Endothelial cell (in vitro differentiated cells): ENCODE measurements at places on chromosomes 7 and 10.

GRCh38 chr7:91288208-91288824, 24.1 kb downstream of the FZD1 start:
- DNase-seq, result peak; percentile 70

- no peak for DNase-seq
These were observed 164.5 kb upstream of the PRSS1 start for GRCh38 chr7:142584765-142585164.

DNA sequence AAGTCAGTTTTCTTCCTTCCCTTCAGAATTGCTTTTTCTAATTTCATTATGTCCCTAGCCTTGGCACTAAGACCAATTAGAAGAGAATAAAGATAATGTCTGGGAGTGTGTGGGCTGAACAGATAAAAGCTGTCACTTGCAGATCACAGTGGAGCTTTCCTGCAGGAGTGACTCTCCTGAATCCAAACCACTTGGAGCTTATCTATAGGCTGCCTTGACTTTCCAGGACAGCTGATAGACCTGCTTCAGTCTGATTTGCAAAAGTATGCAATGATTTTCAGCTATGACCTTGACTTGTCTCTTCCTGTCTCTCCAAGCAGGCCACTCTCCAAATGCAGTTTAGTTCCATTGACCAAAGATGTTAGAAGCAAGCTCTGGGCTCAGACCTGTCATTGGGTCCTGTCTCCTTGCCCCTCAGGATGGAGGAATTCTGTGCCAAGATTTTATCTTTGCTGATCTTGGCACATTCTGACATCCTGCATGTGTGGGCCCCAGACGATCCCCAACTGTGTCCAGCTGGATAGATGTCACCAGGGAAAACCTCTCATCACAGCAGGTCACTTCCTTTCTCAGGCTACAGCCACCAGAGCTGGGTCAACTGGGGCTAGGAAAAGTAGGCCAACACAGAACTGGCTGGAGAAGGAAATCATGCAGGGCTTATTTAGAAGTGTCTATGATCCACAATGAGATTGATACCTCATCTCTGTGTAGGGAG, 120.9 kb upstream of the ZNF438 start:
- DNase-seq, result no peak

DNA sequence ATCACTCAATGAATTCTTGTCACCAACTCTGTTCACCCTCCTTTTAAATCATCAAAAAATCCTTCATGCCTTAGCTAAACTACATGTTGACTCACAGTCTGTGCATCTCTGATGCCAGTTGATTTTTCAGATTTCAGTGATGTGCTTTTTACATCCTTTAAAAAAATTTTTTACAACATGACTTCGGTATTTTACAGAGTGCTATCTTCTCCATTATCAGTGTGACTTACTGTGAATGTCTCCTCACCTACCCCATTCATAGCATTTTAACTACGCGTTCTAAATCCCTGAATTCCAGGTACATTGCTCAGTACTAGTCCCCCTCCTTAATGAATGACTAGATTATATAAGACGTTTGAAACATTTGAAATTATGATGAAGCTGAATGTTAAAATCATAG, 98.7 kb downstream of the DNAH11 start:
- DNase-seq, result no peak

GRCh38 chr7:44987457-44987856, 8.6 kb upstream of the MYO1G start:
- no peak for DNase-seq

DNA sequence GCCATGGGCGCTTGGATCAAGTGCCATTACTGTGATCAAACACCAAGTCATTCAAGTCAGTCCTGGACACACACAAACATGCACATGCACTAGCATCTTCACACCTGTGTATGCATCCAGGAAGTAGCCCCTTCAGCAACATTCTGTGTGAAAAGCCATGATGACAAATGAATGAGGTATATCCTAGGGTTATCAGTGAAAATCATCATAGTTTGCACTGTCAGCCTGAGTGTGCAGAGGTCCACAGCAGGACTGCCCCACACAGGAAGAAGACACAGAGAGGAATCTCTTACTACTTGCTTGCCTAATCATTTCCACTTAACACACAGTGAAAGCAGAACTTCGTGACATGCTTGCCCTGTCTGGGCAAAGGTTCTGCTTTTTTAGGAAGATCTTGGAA, 184.0 kb upstream of the ADO start:
- no peak for DNase-seq

- no peak for DNase-seq
These were observed 61.6 kb downstream of the MTURN start for GRCh38 chr7:30196408-30196807.

DNA sequence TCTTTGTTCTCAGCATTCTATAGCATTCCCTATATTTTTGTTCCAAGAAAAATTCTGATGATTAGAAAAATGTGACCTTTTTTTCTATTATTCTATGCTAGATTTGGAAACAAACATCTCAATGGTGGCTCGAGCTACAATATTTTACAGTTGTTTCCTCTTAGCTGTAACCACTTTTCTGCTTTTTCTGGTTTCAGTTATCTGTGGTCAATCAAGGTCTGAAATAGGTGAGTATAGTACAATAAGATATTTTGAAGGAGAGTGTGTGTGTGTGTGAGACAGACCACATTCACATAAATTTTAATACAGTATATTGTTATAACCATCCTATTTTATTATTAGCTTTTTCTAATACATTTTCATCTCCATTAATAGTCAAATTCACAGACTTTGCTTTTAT, 564.5 kb upstream of the GHITM start:
- no peak for DNase-seq

GRCh38 chr7:7017707-7018280, 164.6 kb upstream of the C1GALT1 start:
- no peak for DNase-seq

- DNase-seq, result no peak
These were observed 35.2 kb upstream of the CAV2 start for GRCh38 chr7:116464375-116464774.

- DNase-seq, result no peak
These were observed 169.3 kb downstream of the LCOR start for GRCh38 chr10:97001183-97001991.

- DNase-seq, result no peak
These were observed 6.8 kb upstream of the MSRB2 start for GRCh38 chr10:23088609-23089008.

GRCh38 chr10:131803860-131804425, 96.9 kb upstream of the PPP2R2D start:
- no peak for DNase-seq

DNA sequence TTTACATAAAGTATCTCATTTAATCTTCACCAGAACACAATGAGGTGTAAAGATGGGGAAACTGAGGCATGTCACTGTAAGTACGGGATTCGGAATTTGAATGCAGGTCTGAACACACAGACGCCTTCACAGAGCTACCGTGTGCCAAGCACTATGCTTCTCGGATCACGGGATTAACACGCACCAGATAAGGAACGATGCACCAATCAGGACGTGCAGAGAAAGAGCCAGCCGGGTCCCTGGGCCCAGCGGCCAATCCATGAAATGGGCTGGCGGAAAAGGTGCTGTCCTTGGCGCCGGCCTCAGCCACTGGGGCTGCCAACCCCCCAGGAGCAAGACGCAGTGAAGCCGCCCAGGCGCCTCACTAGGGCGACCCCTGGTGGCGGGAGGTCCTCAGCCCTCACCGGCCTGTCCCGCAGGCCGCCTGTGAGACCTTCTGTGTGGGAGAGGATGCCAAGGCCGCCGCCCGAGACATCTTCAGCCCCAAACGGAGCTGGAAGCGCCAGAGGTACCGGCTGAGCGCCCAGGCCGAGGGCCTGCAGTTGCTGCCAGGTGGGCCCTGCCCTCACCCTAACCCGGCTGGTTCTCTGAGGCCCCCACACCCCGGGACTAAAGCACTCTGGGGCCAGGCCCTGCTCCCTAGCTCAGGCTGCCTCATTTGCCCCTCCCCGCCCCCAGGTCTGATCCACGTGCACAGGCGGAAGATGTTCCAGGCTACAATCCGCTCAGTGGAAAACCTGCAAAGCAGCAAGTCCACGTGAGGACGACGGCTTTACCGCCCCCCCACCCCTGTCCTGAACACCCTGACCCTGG, 15.6 kb downstream of the ATG9B start:
- peak; percentile 70 for DNase-seq

GRCh38 chr10:55237462-55237861, 436.4 kb upstream of the PCDH15 start:
- DNase-seq, result no peak

DNA sequence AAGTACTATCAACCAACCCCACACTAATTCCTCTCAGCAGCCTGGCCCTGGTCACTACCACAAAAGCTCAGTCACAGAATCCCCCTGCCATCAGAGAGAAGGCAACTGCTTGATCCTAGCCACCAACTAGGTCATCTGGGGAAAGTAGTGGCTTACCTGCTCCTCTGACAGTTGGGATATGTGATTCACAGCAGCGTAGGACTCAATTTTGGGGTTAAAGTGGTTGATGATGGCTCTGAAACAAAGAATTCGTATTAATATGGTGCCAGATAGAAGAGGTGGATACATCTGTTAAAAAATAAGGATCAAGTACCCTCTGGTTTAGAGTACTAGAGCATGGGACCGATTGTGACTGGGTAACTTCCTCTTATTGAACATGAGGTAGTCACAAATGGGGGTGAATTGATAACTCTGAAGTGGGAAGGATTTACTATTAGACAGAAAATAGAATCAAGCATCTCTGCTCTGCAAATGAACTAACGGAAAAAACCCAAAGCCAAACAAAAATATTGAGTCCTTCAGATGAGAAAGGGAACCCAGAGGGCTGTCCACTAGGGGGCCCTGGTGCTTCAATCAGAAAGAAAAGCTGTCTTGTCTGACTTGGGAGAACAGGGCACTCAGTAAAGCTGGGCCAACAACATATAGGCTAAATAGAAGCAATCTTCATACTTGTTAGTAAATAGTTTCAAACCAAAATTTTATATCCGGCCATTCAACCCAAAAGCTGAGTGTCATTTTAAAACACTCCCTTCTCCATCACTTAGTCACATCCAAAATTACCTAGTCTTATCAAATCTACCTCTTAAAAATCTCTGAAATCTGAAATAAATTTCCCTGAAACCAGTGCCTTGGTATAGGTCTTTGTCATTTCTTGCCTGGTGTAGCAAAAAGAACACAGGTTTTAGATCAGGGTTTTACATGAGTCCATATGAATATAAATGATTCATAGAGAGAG, 45.9 kb upstream of the KCNIP2 start:
- peak; percentile 83 for DNase-seq

DNA sequence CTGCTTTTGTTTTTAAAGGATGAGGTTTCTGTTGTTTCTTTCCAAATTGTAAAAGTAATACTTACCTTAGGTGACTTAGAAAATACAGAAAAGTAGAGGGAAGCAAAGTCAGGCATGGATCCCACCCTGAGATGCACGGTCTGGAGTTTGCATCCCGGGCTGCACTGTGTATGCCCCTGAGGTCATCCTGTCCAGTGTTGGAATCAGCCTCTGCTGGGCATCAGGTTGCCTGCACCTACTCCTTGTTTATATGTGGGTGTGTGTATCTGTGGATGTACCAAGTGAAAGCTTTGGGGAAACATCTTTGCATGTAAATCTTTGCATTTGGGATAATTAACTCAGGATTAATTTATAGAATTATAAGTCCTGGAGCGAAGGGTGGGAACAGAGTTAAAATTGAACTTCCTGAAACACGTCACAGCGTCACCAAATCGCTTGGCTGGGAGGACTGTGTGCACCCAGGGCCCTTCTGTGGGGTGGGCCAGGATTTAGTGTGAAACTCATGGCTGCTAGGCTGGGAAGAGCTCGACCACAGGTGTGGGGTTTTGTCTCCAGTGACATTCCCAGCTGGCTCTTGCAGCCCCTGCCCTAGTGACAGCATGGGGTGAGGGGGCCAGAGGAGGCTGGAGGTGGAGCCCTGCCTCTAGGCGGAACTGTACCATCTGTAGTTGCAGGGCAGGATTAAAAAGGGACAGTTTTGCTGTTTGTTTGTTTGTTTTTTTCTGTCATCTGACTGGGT, 27.9 kb downstream of the GTF2IRD1 start:
- no peak for DNase-seq

GRCh38 chr10:116849248-116850057, at the start of gene ENO4:
Gene ENO4, plus strand, starts transcription at chr10:116849499. Its CDS starts 68 bp downstream, at chr10:116849567.
- peak; percentile 89 for DNase-seq

GRCh38 chr10:58475322-58476277, 37.1 kb upstream of the BICC1 start:
- no peak for DNase-seq

DNA sequence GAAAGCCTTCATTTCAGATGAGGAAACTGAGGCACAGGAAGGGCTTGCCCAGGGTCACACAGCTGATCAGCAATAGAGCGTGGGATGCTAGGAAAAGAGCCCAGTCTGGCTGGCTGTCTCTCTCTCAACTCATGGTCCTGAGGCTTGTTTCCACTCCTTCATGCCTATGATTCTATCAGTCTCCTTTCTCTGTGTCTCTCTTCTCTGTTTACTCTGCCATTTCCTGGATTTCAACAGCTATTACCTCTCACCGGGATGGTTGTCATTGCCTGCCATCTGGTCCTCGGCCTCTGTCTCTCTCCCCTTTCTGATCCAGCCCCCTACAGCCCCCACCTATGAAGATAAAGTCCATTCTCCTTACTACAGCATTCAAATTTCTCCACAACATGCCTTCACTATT, 93.3 kb upstream of the AGBL3 start:
- DNase-seq, result no peak

GRCh38 chr7:85224171-85224570, 37.3 kb upstream of the SEMA3D start:
- no peak for DNase-seq

- DNase-seq, result no peak
These were observed 245.4 kb downstream of the AUTS2 start for GRCh38 chr7:69843653-69844052.

- no peak for DNase-seq
These were observed 741.3 kb upstream of the FZD8 start for GRCh38 chr10:36383349-36383748.

DNA sequence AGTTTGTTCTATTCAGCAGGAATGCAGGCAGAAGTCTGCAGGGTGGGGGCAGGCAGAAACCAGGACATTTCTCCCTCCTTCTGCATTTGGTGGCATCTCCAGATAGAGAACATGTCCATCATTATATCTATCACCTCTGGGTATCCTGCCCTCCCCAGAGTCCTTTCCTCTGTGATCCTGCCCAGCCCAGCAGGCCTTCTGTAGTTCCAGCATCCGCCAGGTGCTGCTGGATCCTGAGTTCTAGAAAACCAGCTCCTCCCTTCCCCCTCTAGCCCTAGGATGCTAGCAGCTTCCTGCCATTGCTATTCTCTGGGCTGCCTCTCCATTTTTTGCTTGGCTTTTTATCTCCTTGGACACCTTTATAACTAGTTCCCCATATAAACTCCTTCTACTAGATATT, 180.3 kb downstream of the KCNMA1 start:
- no peak for DNase-seq

DNA sequence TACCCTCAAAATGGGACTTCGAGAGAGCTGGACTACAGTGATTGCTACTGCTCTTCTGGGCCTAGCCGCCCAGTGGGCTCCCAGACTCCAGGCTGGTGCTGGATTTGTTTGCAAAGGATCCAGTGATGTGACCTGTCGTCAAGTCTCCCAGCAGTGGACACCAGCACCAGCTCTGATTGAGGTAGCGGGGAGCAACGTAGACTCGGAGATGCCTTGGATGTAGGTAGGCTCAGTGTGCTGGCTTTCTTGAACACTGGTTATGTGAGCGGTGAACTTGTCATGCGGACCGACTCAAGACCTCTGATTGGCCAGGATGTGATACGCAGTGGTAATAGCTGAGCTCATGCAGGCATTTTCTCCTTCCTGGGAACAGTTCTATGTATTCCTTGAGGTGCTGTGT, 19.4 kb downstream of the AKR1C2 start:
- no peak for DNase-seq

GRCh38 chr10:32174349-32174893, 118.2 kb upstream of the KIF5B start:
- DNase-seq, result no peak

- no peak for DNase-seq
These were observed 5.3 kb downstream of the FAM20C start for GRCh38 chr7:197413-198335.
